ENCODE measurements at places on chromosomes 7 and 10.

GRCh38 chr7:30048582-30048981, 20.4 kb downstream of the PLEKHA8 start:
- no peak for DNase-seq

- DNase-seq: no peak
Measured at GRCh38 chr10:48736596-48736995, 51.9 kb downstream of the WDFY4 start.

- DNase-seq: peak; percentile 31
Measured at GRCh38 chr7:44748045-44748947, at the start of gene ZMIZ2. Gene ZMIZ2, plus strand, starts transcription at chr7:44748847. Its CDS starts 7,403 bp downstream, at chr7:44756250.

DNA sequence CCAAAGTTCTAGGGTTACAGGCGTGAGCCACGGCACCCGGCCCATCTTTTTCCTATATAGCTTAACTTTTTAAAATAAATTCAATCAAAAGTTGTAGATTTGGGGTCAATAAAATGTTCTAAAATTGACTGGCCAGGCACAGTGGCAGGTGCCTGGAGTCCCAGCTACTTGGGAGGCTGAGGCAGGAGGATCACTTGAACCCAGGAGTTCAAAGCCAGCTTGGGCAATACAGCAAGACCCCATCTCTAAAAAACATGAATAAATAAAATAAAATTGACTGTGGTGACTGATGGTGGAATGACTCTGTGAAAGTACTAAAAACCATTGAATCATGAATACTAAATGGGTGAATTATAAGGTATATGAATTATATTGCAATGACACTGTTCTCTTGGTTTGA, 20.8 kb downstream of the P4HA1 start:
- no peak for DNase-seq
